Left renal cortex interstitium (tissue), 4 donors: ENCODE measurements at places on chromosomes 16 and 17. TPM values are rescaled to one million over a fixed set of nuclear protein-coding genes. Genes with fewer than 3 reads are reported as not detected.

Gene SYNGR3
- 2.4 TPM for polyA plus RNA-seq

Gene SKA2
- 63.5 TPM for polyA plus RNA-seq

Gene RGS11
- polyA plus RNA-seq, result 0.46 TPM

Gene PRSS53
- polyA plus RNA-seq, result 2.1 TPM

Gene TMEM100
- 73.6 TPM for polyA plus RNA-seq

Gene TMEM235
- polyA plus RNA-seq, result not detected

Gene SALL1
- 112 TPM for polyA plus RNA-seq

Gene PIGL
- polyA plus RNA-seq, result 21.6 TPM

Gene TBC1D3
- polyA plus RNA-seq, result not detected

Gene MEIOC
- 2.0 TPM for polyA plus RNA-seq

Gene ZNF287
- polyA plus RNA-seq, result 8.6 TPM

Gene NPIPB9
- 1.3 TPM for polyA plus RNA-seq

Gene LRRC46
- polyA plus RNA-seq, result 3.1 TPM

Gene CHP2
- 0.89 TPM for polyA plus RNA-seq

Gene ESRP2
- polyA plus RNA-seq, result 35.3 TPM

Gene CRYM
- polyA plus RNA-seq, result 9.5 TPM

Gene SLFN12
- polyA plus RNA-seq, result 18.9 TPM

Gene KRT25
- not detected for polyA plus RNA-seq

Gene KLHL10
- polyA plus RNA-seq, result not detected

Gene CRYBA1
- not detected for polyA plus RNA-seq

Gene SOCS1
- polyA plus RNA-seq, result 12.7 TPM

Gene CLEC18A
- 65.9 TPM for polyA plus RNA-seq

Gene CTRL
- polyA plus RNA-seq, result 5.2 TPM

Gene USP10
- 115 TPM for polyA plus RNA-seq

Gene HOXB2
- polyA plus RNA-seq, result 42.3 TPM

Gene ZNF830
- 27.5 TPM for polyA plus RNA-seq

Gene SYT17
- polyA plus RNA-seq, result 11.7 TPM

Gene RAB26
- 4.6 TPM for polyA plus RNA-seq

Gene EVI2A
- polyA plus RNA-seq, result 2.0 TPM

Gene QPRT
- polyA plus RNA-seq, result 126 TPM

Gene IL17C
- polyA plus RNA-seq, result not detected

Gene TP53TG3
- polyA plus RNA-seq, result not detected

Gene CHRNE
- polyA plus RNA-seq, result 2.4 TPM

Gene DRC3
- 11.2 TPM for polyA plus RNA-seq

Gene ZDHHC7
- 43.3 TPM for polyA plus RNA-seq

Gene RPL27
- 1,381 TPM for polyA plus RNA-seq

Gene PABPN1L
- polyA plus RNA-seq, result not detected

Gene SCO1
- 41.7 TPM for polyA plus RNA-seq

Gene GNGT2
- 1.6 TPM for polyA plus RNA-seq

Gene CACNA1H
- 26.0 TPM for polyA plus RNA-seq

Gene NDE1
- polyA plus RNA-seq, result 49.9 TPM

Gene WSCD1
- polyA plus RNA-seq, result 12.4 TPM

Gene KCNH4
- polyA plus RNA-seq, result 0.03 TPM

Gene GLP2R
- not detected for polyA plus RNA-seq

Gene SBK1
- polyA plus RNA-seq, result 17.5 TPM

Gene PYDC1
- not detected for polyA plus RNA-seq

Gene TNFRSF17
- polyA plus RNA-seq, result 0.27 TPM

Gene CAVIN1
- 67.5 TPM for polyA plus RNA-seq

Gene PTX4
- polyA plus RNA-seq, result not detected

Gene OMG
- polyA plus RNA-seq, result not detected

Gene ACE
- polyA plus RNA-seq, result 20.4 TPM

Gene HAS3
- 3.5 TPM for polyA plus RNA-seq

Gene PLA2G15
- 21.6 TPM for polyA plus RNA-seq

Gene SLC35G6
- 0.72 TPM for polyA plus RNA-seq

Gene CAPN15
- 29.4 TPM for polyA plus RNA-seq

Gene CES1
- 0.51 TPM for polyA plus RNA-seq

Gene PRPSAP2
- polyA plus RNA-seq, result 57.0 TPM
